ENCODE measurements at places on chromosomes 11 and 22. TPM values are rescaled to one million over a fixed set of nuclear protein-coding genes. Genes with fewer than 3 reads are reported as not detected.

CRYBA4 gene
- total RNA-seq: not detected

CSNK2A3 gene
- 1.6 TPM for total RNA-seq

LINC01488 gene
- total RNA-seq: not detected

LRP4 gene
- 6.4 TPM for total RNA-seq

UCP3 gene
- total RNA-seq: 0.92 TPM

FRMD8 gene
- total RNA-seq: 74.5 TPM

HTR3B gene
- total RNA-seq: not detected

SBF2 gene
- 20.6 TPM for total RNA-seq

ZNF280B gene
- 0.19 TPM for total RNA-seq

HBB gene
- 2.7 TPM for total RNA-seq

NEFH gene
- 0.95 TPM for total RNA-seq

DCHS1 gene
- total RNA-seq: 1.7 TPM

VSIG10L2 gene
- total RNA-seq: 0.09 TPM

PKP3 gene
- 327 TPM for total RNA-seq

DEFB131B gene
- not detected for total RNA-seq

NPTXR gene
- 0.85 TPM for total RNA-seq

BLID gene
- total RNA-seq: not detected

CASP12 gene
- total RNA-seq: 0.57 TPM

SCGB2A2 gene
- not detected for total RNA-seq

DTX4 gene
- 5.5 TPM for total RNA-seq

GGTLC3 gene
- total RNA-seq: not detected

KCNE3 gene
- 1.1 TPM for total RNA-seq

DNAJB13 gene
- not detected for total RNA-seq

BIK gene
- total RNA-seq: 15.6 TPM

MRPL11 gene
- 39.3 TPM for total RNA-seq

OR2AG2 gene
- 0.76 TPM for total RNA-seq

POU2AF2 gene
- not detected for total RNA-seq

RPS6KB2 gene
- total RNA-seq: 114 TPM

OR10A2 gene
- total RNA-seq: not detected

ANGPTL5 gene
- not detected for total RNA-seq

C22orf31 gene
- total RNA-seq: not detected

LMNTD2 gene
- 4.6 TPM for total RNA-seq

SLC25A18 gene
- total RNA-seq: not detected

C11orf91 gene
- total RNA-seq: not detected

TMEM191B gene
- 21.6 TPM for total RNA-seq

FAT3 gene
- total RNA-seq: 0.22 TPM

H19 gene
- total RNA-seq: 18.0 TPM

C11orf42 gene
- not detected for total RNA-seq

NLRP14 gene
- total RNA-seq: 0.09 TPM

DAGLA gene
- 1.7 TPM for total RNA-seq

ALKBH8 gene
- total RNA-seq: 8.5 TPM

FGF19 gene
- not detected for total RNA-seq

DEUP1 gene
- not detected for total RNA-seq

FAM83F gene
- total RNA-seq: 32.4 TPM

RIMBP3C gene
- not detected for total RNA-seq

SIRT3 gene
- total RNA-seq: 4.5 TPM

GUCY1A2 gene
- total RNA-seq: 2.1 TPM

OLFML1 gene
- 2.4 TPM for total RNA-seq

TEX54 gene
- not detected for total RNA-seq

PPFIBP2 gene
- total RNA-seq: 28.1 TPM

GGTLC2 gene
- total RNA-seq: not detected

TRPC6 gene
- total RNA-seq: 1.6 TPM

MS4A3 gene
- total RNA-seq: not detected

PRODH gene
- total RNA-seq: 14.7 TPM

C11orf87 gene
- total RNA-seq: not detected

ISX gene
- total RNA-seq: not detected
